Activated CD8-positive, alpha-beta T cell treated with anti-CD3 and anti-CD28 coated beads, Interleukin-2, amount 10 ng/mL, durations not matched to agents 7 days and 5 days (primary cell): ENCODE measurements at places on chromosomes 11 and 22.

- H3K4me3 ChIP-seq: no peak overlapping the region
- peak; percentile 51 for DNase-seq
- H3K27me3 ChIP-seq: peaks cover 7% of the 10 kb centered on the region
Measured at GRCh38 chr11:58958500-58958899, 19.2 kb downstream of the GLYATL1 start.

GRCh38 chr22:31929167-31929930 lies 15.0 kb upstream of the YWHAH start:
- peaks cover 19% of the 10 kb centered on the region for H3K27me3 ChIP-seq
- no peak for DNase-seq
- H3K4me1 ChIP-seq: peaks cover 2% of the 10 kb centered on the region
- H3K36me3 ChIP-seq: no peaks in the 10 kb centered on the region
- H3K27ac ChIP-seq: no peak overlapping the region

DNA sequence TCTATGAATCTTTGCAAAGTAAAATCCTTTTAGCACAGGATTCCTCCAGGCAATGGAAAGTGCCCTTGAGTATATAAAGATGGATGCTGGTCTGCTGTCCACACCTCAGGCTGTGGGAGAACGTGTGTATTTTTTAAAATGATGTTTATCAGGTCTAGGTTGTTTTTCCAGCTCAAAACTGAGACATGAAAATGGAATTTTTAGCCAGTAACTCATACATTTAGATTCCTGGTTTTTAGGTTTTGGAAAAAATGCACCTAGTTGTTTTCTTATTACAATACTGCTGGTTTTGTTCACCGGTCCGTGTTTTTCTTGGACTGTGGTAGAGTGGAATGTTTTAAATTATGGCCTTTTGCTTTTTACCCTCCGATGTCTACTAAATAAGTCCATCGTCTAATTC lies 554.7 kb downstream of the SOX6 start:
- DNase-seq: no peak
- no peak overlapping the region for H3K4me3 ChIP-seq
- H3K27ac ChIP-seq: no peak overlapping the region
- H3K27me3 ChIP-seq: no peaks in the 10 kb centered on the region
- no peaks in the 10 kb centered on the region for H3K36me3 ChIP-seq

DNA sequence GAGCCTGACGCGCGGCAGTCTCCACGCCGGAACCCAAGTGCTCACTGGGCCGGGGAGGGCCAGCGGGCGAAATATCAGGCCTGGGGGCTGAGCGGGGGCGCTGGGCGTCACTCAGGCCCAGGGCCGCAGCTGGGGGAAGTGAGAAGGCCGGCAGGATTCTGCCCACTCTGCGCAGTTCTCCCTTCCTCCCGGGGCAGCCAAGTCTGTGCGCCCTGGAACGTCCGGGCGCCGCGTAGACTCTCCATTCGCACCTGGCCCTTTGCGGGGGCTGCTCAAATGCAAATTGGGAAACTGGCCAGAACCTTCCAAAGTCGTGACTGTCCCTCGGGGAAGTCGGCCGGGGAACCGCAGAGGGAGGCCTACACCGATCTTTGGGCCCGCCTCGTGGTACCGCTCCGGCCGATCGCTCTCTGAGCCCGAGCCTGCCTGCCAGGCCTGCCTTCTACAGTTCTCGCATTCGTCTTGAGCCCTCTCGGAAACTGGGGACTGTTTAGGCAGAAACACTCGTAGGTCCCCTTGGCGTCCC lies 2.2 kb upstream of the SLC6A5 start:
- no peak for DNase-seq
- H3K27ac ChIP-seq: no peak overlapping the region
- H3K27me3 ChIP-seq: peaks cover 69% of the 10 kb centered on the region

DNA sequence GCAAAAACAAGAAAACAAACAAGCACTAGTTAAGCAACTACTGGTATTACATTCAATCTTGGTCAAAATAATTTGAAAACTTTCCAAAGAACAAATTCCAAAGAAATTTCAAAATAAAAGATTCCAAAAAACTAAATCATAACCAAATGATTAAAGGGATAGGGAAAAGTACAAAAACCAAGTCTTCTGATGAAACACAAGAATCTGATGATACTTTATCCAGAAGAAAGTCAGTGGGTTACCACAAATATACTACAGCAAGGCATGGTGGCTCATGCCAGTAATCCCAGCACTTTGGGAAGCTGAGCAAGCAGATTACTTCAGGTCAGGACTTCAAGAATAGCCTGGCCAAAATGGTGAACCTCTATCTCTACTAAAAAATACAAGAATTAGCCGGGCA lies 59.1 kb downstream of the NUP98 start:
- H3K27ac ChIP-seq: no peak overlapping the region
- peaks cover 68% of the 10 kb centered on the region for H3K36me3 ChIP-seq
- H3K4me1 ChIP-seq: no peaks in the 10 kb centered on the region

DNA sequence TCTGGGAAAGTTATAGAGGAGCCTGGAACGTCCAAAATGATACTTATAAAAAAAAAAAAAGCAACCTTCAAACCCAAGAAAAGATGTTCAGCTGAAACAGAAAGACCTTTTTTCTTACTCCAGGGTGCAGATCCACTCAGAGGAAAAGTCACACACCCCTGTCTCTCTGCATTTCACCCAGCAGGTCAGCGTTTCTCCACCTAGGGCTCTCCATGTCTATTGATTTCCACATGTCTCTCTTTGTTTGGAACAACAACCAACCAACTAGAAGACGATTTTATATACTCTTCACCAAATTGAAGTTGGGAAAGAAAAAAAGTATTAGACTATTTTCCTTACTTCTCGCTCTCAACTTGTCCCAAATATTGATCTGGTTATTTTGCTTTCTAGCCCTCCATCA lies 42.2 kb upstream of the BLID start:
- DNase-seq: no peak
- H3K4me3 ChIP-seq: peak overlapping the region; percentile 20
- H3K36me3 ChIP-seq: no peaks in the 10 kb centered on the region
- H3K4me1 ChIP-seq: peaks cover 3% of the 10 kb centered on the region

- no peak overlapping the region for H3K4me3 ChIP-seq
- DNase-seq: no peak
- no peak overlapping the region for H3K27ac ChIP-seq
- no peaks in the 10 kb centered on the region for H3K4me1 ChIP-seq
Measured at GRCh38 chr11:17721242-17721999, 2.0 kb downstream of the MYOD1 start.

GRCh38 chr22:48490500-48491411 lies 1336.9 kb downstream of the BRD1 start:
- H3K4me3 ChIP-seq: no peak overlapping the region
- H3K4me1 ChIP-seq: no peaks in the 10 kb centered on the region
- H3K36me3 ChIP-seq: no peaks in the 10 kb centered on the region
- no peak for DNase-seq
- H3K27ac ChIP-seq: no peak overlapping the region

DNA sequence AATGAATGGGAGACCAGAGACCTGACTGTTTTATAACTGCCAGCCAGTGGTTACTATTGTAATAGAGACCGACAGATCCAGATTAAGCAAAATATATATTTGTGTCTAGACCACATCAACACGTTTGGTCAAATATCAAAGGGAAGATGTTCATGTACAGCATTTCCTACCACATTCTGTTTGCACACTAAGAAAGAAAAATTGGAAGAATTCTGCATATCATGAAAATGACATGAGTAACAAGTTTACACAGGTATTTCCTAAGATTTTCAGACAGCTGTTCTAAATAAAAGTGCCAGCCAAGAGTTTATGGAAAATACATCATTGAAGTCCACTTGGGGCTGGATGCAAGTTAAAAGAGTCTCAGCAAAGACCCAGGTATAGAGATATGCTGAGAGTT lies 145.5 kb upstream of the ANO3 start:
- H3K4me3 ChIP-seq: no peak overlapping the region
- no peaks in the 10 kb centered on the region for H3K27me3 ChIP-seq
- no peaks in the 10 kb centered on the region for H3K4me1 ChIP-seq
- no peak for DNase-seq

- H3K36me3 ChIP-seq: no peaks in the 10 kb centered on the region
- no peak overlapping the region for H3K4me3 ChIP-seq
- H3K4me1 ChIP-seq: peaks cover 8% of the 10 kb centered on the region
- H3K27me3 ChIP-seq: peaks cover 10% of the 10 kb centered on the region
- DNase-seq: no peak
Measured at GRCh38 chr11:5233307-5233706, 976 bp downstream of the HBD start.

- no peak overlapping the region for H3K4me3 ChIP-seq
- peaks cover 2% of the 10 kb centered on the region for H3K27me3 ChIP-seq
- no peaks in the 10 kb centered on the region for H3K4me1 ChIP-seq
- H3K27ac ChIP-seq: no peak overlapping the region
- no peak for DNase-seq
Measured at GRCh38 chr22:26097840-26098239, 71.4 kb upstream of the SEZ6L start.

- no peak for DNase-seq
- H3K36me3 ChIP-seq: no peaks in the 10 kb centered on the region
- H3K27ac ChIP-seq: no peak overlapping the region
- H3K4me3 ChIP-seq: no peak overlapping the region
Measured at GRCh38 chr11:62443390-62444235, 24.8 kb downstream of the SCGB1A1 start.

GRCh38 chr11:8257003-8257664 lies 6.5 kb downstream of the LMO1 start:
- H3K27me3 ChIP-seq: peaks cover 27% of the 10 kb centered on the region
- no peak overlapping the region for H3K4me3 ChIP-seq
- no peak overlapping the region for H3K27ac ChIP-seq
- DNase-seq: no peak
- no peaks in the 10 kb centered on the region for H3K4me1 ChIP-seq

DNA sequence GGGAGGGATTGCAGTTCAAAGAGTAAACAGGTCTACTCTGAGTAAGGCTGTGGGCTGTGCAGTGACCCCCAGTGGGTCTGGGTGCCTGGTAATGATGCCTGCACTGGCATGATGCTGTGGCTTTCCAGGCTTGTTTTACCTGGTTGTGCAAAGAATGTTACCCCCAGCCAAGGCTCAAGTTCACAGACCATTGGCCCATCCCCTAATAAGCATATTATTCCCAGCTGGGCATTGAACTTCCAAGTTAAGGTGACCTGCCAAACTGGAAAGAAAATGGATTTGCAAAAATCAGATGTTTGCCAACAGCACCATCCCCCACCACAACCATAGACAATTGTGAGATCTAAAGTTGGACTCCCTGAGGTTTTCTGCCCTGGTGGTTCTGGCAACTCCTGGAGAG lies 7.9 kb upstream of the EHF start:
- H3K4me3 ChIP-seq: no peak overlapping the region
- H3K36me3 ChIP-seq: no peaks in the 10 kb centered on the region
- DNase-seq: no peak

- H3K4me3 ChIP-seq: peak overlapping the region; percentile 13
- peak overlapping the region; percentile 76 for H3K27ac ChIP-seq
- no peaks in the 10 kb centered on the region for H3K27me3 ChIP-seq
- H3K36me3 ChIP-seq: no peaks in the 10 kb centered on the region
Measured at GRCh38 chr22:36197065-36197440, 4.6 kb downstream of the APOL4 start.

DNA sequence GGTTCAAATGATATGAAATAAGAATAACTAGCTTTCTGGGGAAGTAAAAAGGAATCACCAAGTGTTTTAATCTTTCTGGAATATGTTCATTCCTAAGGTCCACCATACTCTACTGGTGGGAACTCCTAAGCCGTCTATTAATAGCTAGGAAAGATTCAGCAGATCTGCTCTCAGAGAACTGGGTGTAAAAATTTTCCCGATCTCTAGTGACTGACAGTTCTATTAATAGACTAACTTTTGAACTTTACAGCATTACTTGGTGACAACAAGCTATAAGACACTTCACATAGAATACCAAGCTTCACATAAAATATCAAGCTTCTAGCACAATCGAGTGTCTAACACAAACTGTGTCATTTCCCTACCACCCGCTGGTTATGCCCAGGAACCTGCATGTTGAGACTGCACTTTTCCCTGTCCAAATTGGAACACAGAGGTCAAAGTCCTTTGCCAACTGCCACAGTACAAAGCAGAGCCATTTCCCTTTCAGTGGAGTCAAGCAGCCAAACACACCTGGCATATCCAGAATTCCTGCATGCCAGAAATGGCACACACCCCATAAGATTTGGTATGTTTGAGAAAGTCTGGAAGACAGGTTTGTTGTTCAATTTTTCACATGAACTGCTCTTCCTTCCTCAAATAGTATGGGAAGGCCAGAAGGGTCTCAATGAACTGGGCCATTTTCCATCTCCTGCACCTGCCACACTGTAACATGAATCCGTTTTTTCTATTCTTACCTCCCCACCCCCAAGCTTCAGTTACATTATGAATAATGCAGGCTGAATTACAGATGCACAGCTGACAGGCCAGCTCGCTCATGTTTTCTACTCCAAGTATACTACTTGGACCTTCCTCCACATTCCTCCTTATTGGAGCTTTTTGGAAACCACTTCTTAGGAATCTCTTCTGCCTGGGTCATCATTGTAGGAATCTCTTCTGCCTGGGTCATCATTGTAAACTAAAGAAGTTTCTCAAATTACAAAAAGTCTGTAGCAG lies 3.7 kb downstream of the OSBP start:
- no peak overlapping the region for H3K4me3 ChIP-seq
- H3K27me3 ChIP-seq: no peaks in the 10 kb centered on the region
- no peak for DNase-seq

GRCh38 chr11:79678780-79679452 lies 238.1 kb upstream of the TENM4 start:
- no peaks in the 10 kb centered on the region for H3K27me3 ChIP-seq
- no peak overlapping the region for H3K27ac ChIP-seq
- DNase-seq: no peak
- H3K4me3 ChIP-seq: no peak overlapping the region
- no peaks in the 10 kb centered on the region for H3K4me1 ChIP-seq

- peaks cover 18% of the 10 kb centered on the region for H3K4me1 ChIP-seq
- H3K36me3 ChIP-seq: no peaks in the 10 kb centered on the region
- peaks cover 27% of the 10 kb centered on the region for H3K27me3 ChIP-seq
- H3K4me3 ChIP-seq: no peak overlapping the region
- DNase-seq: no peak
- no peak overlapping the region for H3K27ac ChIP-seq
Measured at GRCh38 chr11:93547028-93547427, 3.8 kb upstream of the SMCO4 start.

DNA sequence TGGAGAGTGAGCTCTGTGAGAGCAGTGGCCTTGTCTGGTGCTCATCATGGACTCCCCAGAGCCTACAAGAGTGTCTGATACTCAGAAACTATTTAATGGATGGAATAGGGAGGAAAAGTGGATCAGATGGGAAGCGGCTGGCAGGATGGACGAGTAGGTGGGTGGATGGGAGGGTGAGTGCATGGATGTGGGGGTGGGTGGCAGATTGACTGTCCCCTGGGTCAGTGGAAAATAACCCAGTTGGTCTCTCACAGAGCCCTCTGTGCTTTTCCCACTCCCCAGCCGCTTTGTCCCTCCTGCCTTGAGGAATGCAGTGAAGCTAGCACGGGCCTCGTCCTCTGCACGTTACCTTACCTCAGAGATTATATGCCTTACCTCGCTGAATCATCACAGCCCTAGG lies 5.9 kb downstream of the SPI1 start:
- no peak for DNase-seq
- H3K4me3 ChIP-seq: no peak overlapping the region
- peaks cover 10% of the 10 kb centered on the region for H3K4me1 ChIP-seq
- H3K27ac ChIP-seq: no peak overlapping the region
- H3K27me3 ChIP-seq: peaks cover 3% of the 10 kb centered on the region
- H3K36me3 ChIP-seq: no peaks in the 10 kb centered on the region
